ENCODE measurements at places on chromosomes 5 and 9.
A peak's percentile ranks its signal among the peaks of the same experiment; 100 is the strongest.

DNA sequence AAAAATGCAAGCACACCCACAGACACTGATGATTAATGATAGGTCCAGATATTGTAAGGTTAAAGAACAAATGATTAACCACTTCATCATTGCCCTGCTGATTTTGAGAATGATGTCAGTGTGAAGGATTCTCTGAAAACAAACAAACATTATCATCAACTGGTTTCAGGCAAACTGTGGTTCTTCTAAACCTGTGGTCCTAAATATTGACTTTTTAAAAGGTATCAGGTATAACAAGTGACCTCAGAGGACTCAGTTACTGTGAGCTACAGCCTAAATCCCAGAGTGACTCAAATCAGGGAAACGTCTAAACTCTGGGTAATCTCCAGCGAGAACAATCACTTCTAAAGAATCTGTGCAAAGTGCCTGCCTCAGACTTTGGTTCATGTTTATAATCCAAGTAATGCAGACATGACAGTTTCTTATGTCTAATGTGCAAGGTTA, 172.3 kb upstream of the CDH6 start:
- no peak for DNase-seq

DNA sequence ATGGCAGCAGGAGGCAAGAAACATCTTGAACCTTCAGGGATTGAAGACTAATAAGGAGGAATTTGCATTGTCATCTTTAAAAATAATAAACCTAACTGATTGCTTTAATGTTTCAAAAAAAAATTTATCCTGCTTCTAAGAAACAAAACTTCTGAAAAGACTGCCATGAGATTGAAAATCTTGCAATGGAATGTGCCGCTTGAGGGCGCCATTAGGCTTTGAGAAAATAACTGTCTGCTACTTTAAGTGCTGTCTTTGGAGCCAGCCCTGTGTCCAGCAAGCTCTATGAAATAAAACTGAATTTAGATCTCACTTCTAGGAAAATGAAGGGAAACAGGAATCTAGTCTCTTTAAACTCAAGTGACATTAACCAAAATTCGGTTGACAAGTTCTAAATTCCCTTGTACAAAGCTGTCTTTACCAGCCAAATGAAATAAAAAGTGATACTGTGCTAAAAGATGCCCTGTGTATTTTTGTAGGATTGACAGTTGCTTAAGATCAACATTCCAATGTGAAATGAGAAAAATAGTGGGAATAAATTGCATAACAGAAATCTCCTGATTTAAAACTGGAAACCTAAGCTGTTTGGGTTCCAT, 79.4 kb downstream of the ESM1 start:
- peak; percentile 56 for DNase-seq

DNA sequence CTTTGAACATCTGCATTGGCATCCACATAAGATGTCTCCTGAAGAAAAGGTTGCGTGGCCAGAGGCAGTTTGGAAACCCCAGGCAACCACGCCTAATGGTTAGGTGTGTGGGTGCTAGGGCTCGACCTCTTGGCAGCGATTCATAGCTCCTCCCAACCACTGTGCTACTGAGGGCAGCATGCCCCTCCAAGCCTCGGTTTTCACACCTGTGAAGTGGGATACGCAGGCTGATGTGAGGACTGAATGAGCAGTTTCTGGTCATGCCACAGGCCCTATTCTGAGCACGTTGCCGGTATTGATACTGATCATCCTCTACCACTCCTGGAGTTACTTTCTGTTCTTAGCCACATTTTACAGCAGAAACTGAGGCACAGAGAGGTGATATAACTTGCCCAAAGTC, 19.1 kb downstream of the NDST1 start:
- DNase-seq = no peak

DNA sequence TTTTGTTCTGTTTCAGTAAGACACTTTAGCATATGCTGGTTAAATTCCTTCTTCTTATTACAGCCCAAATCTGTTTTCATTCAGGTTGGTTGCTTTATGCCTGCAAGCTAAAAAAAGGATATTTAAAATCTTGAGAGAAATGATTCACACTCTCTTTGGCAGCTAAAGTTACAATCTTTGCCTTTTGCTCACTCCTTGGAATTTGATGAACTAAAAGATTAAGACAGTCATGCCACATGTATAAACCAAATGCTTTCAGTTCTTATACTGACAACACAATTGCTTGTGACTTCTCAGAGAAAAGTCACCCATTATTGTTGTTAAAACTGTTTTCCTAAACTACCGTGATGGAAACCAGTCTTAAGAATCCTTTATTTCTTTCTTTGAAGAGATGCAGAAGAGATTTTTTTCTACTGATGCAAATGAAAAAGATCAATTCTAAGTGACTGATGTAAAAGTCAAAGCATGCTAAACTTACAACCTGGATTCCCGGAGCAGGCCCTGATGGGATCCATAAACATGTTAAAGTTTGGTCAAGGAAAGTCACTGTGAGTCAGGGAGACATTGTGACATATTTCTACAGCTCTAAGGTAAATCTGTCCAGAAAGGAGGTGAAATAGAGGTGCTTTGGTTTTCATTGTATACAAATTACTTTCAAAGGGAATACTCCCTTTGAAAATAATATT, 144.2 kb upstream of the CDH10 start:
- no peak for DNase-seq

DNA sequence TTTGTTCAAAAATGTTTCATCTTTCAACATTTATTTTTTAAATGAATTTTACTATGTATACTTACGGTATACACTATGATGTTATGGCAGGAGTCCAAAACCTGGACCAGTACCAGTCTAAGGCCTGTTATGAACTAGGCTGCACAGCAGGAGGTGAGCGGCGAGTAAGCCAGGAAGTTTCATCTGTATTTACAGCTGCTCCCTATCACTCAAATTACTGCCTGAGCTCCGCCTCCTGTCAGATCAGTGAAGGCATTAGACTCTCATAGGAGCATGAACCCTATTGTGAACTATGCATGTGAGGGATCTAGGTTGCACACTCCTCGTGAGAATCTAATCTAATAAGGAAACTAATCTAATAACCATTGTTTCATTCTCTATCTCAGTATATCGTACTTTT, 715.5 kb upstream of the PTPRD start:
- DNase-seq = no peak

- no peak for DNase-seq
These were observed 50.0 kb downstream of the CRB2 start for GRCh38 chr9:123406016-123406415.

DNA sequence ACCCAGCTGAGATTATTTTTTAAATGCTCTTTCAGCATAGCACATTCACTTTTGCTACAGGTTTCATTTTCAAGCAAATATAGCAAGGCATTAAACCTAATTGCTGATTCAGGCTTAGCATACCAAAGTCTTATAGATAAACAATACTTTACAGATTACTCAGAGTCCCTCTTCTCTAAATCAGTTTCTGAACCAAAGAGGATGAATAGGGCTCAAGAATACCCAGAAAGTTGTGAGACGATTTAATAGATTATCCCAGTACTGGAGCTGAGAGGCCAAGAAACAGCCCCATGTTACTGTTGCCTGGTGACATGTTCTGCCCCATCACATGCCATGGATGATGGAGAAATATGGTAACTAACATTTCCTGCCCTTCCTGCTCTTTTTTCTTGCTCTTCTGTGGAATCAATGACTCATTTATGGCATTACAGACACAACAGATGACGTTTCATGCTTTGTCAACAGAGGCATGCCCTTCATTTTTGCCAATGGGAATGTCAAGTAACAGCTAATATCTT, 18.1 kb upstream of the SSBP2 start:
- no peak for DNase-seq

DNA sequence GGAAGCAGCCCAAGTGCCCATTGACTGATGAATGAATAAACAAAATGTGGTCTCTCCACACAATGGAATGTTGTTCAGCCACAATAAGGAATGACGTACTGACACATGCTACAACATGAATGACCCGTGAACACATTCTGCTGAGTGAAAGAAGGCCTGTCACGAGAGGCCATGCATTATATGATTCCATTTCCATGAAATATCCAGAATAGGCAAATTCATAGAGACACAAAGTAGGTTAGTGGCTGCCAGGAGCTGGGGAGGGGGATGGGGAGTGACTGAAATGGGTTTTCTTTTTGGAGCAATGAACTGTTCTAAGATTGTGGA, 41.4 kb downstream of the BICD2 start:
- no peak for DNase-seq

DNA sequence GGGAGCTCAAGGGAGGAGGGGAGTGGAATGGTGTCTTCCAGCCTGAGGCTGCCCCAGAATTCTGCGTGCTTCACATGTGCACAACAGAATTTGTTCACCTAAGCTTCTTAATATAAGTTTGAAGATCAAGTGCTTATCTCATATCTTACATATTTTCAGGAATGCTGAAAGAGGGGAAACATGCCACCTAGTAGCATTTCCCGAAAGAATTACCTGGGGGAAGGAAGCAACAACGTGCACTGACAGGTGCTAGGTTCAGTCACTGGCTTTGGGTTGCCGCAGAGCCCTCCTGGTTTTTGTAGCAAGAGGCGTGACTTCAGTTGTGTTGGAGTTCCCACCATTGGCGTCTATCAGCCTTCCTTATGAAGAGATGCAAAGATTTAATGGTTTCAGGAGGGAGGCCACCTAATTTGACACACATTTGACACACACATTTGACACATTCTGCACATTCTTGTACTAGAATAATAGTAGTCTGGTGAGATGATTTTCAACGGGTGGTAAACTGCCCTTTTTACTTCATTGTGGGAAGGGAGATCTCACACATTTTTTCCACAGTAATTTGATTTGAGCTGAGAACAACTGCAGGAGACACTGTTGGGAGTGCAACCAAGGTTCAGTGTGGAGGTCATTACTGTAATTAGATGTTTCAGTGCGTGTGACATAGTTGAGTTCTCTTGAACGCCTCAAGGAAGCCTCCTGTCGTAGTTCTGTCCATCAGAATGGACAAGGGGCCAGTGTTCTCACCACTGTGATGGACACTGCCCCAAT, 481.3 kb downstream of the CCDC171 start:
- DNase-seq = no peak

Data from activated naive CD4-positive, alpha-beta T cell (primary cell).